ENCODE measurements at places on chromosomes 6 and 20.

DNA sequence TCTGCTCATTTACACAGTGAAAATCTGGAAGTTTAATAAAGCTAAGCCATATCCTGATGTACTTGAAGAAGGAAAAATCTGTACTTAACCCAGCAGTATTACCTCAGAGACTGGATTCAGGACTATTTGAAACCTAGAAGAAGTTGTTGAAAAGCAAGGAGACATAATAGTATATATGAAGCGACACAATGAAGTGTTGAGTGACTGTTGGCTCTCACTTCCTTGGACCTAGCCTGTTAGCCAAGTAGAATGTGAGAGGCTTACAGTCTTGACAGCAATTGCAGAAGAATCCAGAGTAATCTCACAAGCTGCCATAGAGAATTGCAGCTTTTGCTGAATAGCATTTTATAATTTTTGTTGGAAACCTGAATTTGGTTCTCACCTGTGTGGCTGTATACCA is 26.7 kb downstream of the SMAP1 start:
- DNase-seq, result no peak

GRCh38 chr6:154157082-154157481 is 118.0 kb downstream of the OPRM1 start:
- DNase-seq, result no peak

- DNase-seq, result no peak
These were observed 65.5 kb downstream of the NRN1 start for GRCh38 chr6:5941188-5941587.

DNA sequence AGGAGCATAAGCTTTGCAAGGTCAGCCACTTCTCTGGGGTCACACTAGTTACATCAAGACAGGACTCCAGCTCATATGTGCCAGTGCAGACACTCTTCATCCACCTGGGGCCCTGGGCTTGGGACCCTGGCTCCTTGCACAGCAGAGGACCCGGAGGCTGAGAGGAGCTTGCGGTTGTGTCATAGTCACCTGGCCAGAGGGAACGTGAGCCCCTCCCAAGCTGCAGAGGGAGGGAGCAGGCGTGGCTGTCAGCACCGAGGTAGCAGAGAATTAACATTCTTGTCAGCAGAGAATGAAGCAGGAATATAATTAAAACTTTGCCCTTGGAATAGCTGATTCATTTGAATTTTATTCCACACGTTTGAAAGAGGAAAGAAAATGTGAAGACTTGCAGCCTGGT is 36.8 kb downstream of the BCAS4 start:
- no peak for DNase-seq

GRCh38 chr20:64090165-64090564 is 6.0 kb upstream of the LKAAEAR1 start:
- DNase-seq, result no peak

DNA sequence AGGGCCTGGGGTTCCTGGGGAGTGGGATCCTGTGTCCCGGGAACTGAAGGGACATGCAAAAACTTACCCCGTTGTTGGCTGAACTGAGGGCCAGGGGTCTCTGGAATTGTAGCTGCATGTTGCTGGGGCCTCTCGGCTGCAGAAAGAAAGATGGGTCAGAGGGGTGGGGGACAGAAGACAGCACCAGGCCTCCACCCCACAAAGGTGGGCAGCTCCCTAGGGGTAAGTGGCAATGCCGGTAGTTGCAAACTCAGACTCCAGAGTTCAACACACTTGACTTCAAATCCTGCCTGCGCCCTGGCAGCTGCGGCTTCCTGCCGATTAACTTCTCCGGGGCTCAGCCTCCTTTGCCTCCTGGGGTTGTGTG is 4.8 kb downstream of the ZBP1 start:
- no peak for DNase-seq
